ENCODE measurements at places on chromosomes 5 and 9. TPM values are rescaled to one million over a fixed set of nuclear protein-coding genes. Genes with fewer than 3 reads are reported as not detected.

DNA sequence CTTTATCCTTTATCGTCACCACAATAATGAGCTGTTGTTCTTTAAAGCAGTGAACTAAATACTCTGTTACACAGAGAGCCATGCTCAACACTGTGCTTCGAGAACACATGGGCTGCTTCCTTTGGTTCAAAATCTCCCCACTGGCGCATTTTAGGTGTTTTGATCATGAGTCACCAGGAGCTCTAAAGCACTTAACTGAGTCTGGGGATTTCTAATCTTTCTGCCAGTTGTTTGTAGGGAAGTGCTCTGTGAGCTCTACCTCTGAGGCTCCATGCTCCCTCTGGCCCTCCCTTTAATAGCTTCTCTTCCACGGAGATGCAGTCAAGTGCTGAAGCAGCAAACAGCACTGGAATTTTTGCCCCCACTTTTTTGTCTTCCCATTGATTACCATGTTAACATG is 17.0 kb downstream of the ERAP2 start:
- H3K27ac ChIP-seq, result no peak overlapping the region
- no peaks in the 10 kb centered on the region for H3K4me1 ChIP-seq
- no peaks in the 10 kb centered on the region for H3K36me3 ChIP-seq
- no peaks in the 10 kb centered on the region for H3K27me3 ChIP-seq
- no peak for DNase-seq
- no peak overlapping the region for H3K4me3 ChIP-seq

- no peak overlapping the region for H3K27ac ChIP-seq
- H3K4me1 ChIP-seq, result no peaks in the 10 kb centered on the region
- DNase-seq, result no peak
- H3K27me3 ChIP-seq, result no peaks in the 10 kb centered on the region
These were observed 428.8 kb upstream of the ACTBL2 start for GRCh38 chr5:57911438-57911837.

- no peak overlapping the region for H3K27ac ChIP-seq
- no peaks in the 10 kb centered on the region for H3K27me3 ChIP-seq
- no peak overlapping the region for H3K4me3 ChIP-seq
- no peak for DNase-seq
These were observed 136.5 kb upstream of the C6 start for GRCh38 chr5:41349846-41350245.

- H3K27ac ChIP-seq, result peak overlapping the region; percentile 71
- H3K36me3 ChIP-seq, result no peaks in the 10 kb centered on the region
- H3K4me3 ChIP-seq, result no peak overlapping the region
- H3K4me1 ChIP-seq, result peaks cover 22% of the 10 kb centered on the region
- peak; percentile 80 for DNase-seq
These were observed 368.3 kb downstream of the ENC1 start for GRCh38 chr5:74272024-74272775.

- no peaks in the 10 kb centered on the region for H3K27me3 ChIP-seq
- H3K4me3 ChIP-seq, result no peak overlapping the region
- DNase-seq, result no peak
- H3K27ac ChIP-seq, result no peak overlapping the region
These were observed 64.8 kb upstream of the FGF10 start for GRCh38 chr5:44454002-44454401.

LCN12 gene
- 14.2 TPM for total RNA-seq

- peaks cover 7% of the 10 kb centered on the region for H3K4me1 ChIP-seq
- H3K27ac ChIP-seq, result no peak overlapping the region
- H3K4me3 ChIP-seq, result no peak overlapping the region
- H3K36me3 ChIP-seq, result no peaks in the 10 kb centered on the region
These were observed 338.4 kb upstream of the TRPC7 start for GRCh38 chr5:136703706-136704105.

GRCh38 chr9:123964761-123965160 is 34.8 kb upstream of the DENND1A start:
- H3K4me1 ChIP-seq, result no peaks in the 10 kb centered on the region
- H3K36me3 ChIP-seq, result no peaks in the 10 kb centered on the region
- no peak overlapping the region for H3K4me3 ChIP-seq
- DNase-seq, result no peak
- no peak overlapping the region for H3K27ac ChIP-seq

- H3K4me3 ChIP-seq, result no peak overlapping the region
- no peaks in the 10 kb centered on the region for H3K36me3 ChIP-seq
- H3K4me1 ChIP-seq, result no peaks in the 10 kb centered on the region
- no peak overlapping the region for H3K27ac ChIP-seq
These were observed 72.9 kb downstream of the RAB24 start for GRCh38 chr5:177230660-177231059.

GRCh38 chr5:72126796-72127195 is 19.5 kb downstream of the MAP1B start:
- no peak overlapping the region for H3K4me3 ChIP-seq
- no peak overlapping the region for H3K27ac ChIP-seq
- H3K36me3 ChIP-seq, result peaks cover 31% of the 10 kb centered on the region
- no peak for DNase-seq
- peaks cover 25% of the 10 kb centered on the region for H3K4me1 ChIP-seq

- no peak for DNase-seq
- H3K4me3 ChIP-seq, result no peak overlapping the region
- H3K27me3 ChIP-seq, result no peaks in the 10 kb centered on the region
- H3K4me1 ChIP-seq, result no peaks in the 10 kb centered on the region
- no peak overlapping the region for H3K27ac ChIP-seq
These were observed 54.4 kb downstream of the KCNV2 start for GRCh38 chr9:2771661-2772060.

GRCh38 chr5:176387384-176387925 is 943 bp downstream of the NOP16 start:
- peaks cover 22% of the 10 kb centered on the region for H3K4me1 ChIP-seq
- no peaks in the 10 kb centered on the region for H3K27me3 ChIP-seq
- no peak for DNase-seq
- peak overlapping the region; percentile 74 for H3K4me3 ChIP-seq

DNA sequence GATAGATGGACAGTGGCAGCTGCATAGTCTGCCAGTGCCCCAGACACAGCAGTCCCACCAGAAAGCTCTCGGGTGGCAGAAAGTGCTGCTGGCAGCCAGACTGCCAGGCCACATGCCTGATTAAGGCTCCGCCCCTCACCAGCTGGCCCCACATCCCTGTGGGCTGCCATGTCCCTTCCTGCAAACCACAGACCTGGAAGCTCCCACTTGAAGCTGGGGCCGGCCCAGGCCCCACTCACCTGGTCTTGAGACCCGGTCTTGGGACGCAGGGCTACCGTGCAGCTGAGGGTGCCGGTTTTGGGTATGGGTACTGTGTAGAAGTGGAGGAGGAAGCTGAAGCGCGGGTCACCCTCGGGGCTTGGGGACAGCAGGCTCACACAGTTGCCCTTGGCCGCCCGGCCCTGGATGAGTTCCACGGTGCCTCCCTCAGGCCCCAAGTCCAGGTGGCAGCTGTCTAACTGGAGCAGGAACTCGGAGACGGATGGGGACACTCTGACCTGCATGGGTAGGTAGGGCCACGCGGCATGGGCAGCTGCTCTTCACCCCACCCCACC is 15.3 kb downstream of the FPGS start:
- H3K4me1 ChIP-seq, result no peaks in the 10 kb centered on the region
- no peak for DNase-seq
- no peak overlapping the region for H3K4me3 ChIP-seq

DNA sequence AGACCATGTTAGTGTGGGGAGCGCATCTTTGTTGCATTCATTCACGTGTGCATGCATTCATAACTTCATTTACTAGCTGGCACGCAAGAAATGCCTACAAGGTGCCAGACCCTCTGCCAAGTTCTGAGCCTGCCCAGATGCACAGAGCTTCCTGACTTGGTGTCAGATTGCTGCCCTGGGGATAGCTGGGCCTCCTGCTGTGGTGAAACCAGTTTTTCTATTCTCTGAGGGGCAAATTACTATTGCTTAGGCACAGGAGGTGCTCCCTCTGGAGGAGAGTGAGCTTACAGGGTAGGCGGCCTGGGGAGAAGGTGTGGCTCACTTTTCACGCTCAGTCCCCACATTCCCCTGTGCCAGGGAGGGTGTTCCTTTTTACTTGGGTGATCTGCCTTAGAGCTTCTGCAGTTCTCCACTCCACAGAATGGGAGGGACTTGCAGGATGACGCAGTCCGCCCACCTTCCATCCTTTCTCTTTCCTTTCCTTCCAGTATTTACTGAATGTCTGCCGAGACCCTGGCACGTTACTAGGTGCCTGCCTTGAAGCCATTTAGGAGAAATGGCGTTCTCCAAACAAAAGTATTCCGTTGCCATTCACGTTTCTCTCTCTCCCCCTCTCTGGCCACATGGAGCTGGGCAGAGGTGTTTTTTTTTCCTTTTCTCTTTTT is 27.9 kb upstream of the CTNNA1 start:
- peak overlapping the region; percentile 74 for H3K27ac ChIP-seq
- peaks cover 55% of the 10 kb centered on the region for H3K4me1 ChIP-seq

DNA sequence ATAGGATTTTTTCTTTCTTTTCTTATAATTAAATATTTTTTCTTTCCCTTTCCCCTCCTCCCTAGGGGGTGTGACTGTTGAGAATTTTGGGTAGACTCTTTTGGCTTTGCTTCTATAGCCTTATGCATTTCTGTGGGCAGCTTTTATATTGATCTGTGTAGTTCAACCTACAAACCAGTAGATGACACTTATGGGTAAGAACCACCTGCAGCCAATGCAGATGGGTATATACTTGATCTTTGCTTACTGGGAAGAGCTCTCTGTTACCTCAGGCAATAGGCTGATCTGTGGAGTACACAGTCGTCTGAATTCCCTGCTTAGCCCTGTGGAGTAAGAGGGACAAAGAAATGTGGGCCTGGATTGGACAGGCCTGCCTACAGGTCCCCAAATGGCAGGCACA is 102.7 kb upstream of the STARD4 start:
- H3K36me3 ChIP-seq, result no peaks in the 10 kb centered on the region
- no peaks in the 10 kb centered on the region for H3K27me3 ChIP-seq
- no peak overlapping the region for H3K4me3 ChIP-seq

DNA sequence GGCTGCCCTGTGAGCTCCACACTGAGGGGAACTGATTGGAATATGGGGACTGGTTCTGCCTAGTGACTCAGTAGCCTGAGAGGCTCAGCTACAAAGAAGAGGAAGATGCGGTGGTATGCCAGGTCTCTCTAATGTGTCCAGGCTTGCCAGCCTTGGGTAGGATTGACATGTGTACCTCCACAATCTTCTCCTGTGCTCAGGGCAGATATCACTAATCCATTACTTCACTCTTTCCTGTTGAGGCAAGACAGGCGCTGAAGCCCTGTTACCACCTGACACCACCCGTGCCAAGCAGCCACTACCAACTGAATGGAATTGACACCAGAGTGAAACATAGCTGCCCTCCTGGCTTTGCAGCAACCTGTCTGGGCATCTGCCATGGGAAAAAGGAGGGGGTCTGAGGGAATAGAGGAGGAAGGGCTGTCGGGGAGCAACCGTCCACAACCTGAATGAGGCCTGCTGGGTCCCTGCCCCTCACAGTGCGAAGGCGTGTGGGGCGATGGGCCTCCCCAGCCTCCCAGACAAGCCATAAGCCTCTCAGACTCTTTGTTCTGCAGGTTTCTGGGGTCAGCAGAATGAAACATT is 114.7 kb upstream of the CXCL14 start:
- H3K4me1 ChIP-seq, result no peaks in the 10 kb centered on the region
- H3K27ac ChIP-seq, result no peak overlapping the region
- no peak for DNase-seq

PCDHGA1 gene
- total RNA-seq, result not detected

GRCh38 chr5:96691503-96692303 is 29.5 kb downstream of the CAST start:
- H3K27ac ChIP-seq, result peak overlapping the region; percentile 37
- DNase-seq, result no peak

DBH gene
- total RNA-seq, result not detected

DNA sequence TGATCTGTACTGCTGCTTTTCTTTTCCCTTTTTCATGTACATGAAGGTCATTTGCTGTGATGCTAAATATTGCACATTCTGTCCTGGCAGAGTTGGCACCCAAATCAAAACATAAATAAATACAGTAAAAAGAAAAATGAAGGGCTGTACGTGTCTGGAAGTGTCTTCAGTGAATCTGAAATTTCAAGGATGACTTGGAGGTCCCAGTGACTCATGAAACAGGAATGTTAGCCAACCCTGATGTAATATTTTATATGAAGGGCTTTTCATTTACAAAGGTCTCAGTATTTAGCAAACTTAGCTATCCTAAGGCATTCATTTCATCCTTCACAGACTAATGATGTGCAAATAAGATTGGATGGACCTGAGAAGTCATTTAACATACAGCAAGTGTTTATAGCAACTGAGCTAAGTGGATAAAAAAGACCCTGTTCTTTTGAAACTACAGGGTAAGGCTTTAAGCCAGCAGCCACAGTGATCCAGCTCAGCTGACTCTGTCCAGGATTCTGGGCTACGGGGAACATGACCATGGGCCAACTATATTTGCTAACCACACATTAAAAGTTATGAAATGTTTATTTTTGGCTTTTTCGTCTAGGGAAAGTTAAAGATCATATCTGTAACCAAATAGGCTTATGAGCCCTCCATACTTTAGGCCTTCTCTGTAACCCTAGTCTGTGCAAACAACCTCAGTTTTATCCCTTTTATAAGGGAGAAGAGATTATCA is 104.0 kb upstream of the DMRTA1 start:
- DNase-seq, result peak; percentile 38
- H3K36me3 ChIP-seq, result no peaks in the 10 kb centered on the region
- H3K4me3 ChIP-seq, result no peak overlapping the region
- H3K4me1 ChIP-seq, result peaks cover 10% of the 10 kb centered on the region

DNA sequence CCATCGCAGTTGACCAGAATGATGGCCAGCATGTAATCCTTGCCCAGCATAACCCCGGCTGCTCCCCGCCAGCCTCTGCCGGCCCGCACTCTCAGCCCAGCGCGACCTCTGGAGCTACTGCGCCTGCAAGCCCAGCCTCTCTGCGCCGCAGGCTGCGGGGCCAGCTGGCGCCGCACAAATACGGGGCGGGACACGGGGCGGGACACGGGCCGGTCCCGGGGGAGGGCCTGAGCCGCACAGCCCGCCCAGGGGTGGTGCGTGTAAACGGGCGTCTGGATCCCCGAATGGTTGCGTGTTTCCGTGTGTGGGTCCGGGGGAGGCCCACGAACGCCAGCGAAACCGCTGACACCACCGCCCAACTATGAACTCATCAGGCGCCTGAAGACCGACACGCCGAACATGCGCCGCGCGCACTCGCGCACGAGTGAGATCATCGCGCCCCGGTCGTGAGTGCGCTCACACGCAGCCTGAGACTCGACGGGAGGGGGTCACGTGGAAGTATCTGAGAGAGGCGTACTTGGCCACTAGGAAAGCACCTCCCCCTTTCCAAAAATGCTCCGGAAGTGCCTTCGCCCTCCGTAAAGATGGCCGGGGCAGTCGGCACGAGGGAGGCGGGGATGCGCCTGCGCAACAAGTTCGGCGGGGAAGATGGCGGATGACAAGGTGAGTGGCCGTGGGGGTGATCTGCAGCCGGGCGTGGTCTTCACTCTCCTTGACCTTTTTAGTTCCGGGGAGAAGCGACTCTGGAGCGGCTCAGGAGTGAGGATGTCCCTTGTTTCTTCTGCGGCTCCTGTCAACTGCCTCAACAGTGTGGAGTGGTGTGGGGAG is at the start of the genes APBB3 and SLC35A4:
TSS of gene APBB3 (minus strand) at position 403 of the 828 bp plus-strand sequence. CDS start at position 50, 353 bp downstream.
TSS of gene SLC35A4 (plus strand) at position 633 of the 828 bp plus-strand sequence. CDS start 2,342 bp downstream, outside the sequence.
- no peaks in the 10 kb centered on the region for H3K36me3 ChIP-seq
- H3K4me1 ChIP-seq, result peaks cover 14% of the 10 kb centered on the region
- peak; percentile 92 for DNase-seq
- no peaks in the 10 kb centered on the region for H3K27me3 ChIP-seq
- H3K27ac ChIP-seq, result peak within 1 kb of the TSS; percentile 56

Data from PC-9 (cell line).